ENCODE measurements at places on chromosomes 2 and 18. TPM values are rescaled to one million over a fixed set of nuclear protein-coding genes. Genes with fewer than 3 reads are reported as not detected.

Gene XPO1
- 118 TPM for total RNA-seq

Gene ANKMY1
- 6.9 TPM for total RNA-seq

Gene OTOS
- not detected for total RNA-seq

Gene TSPYL6
- total RNA-seq, result not detected

Gene AQP12B
- not detected for total RNA-seq

Gene ERFE
- total RNA-seq, result 2.0 TPM

Gene INPP5D
- total RNA-seq, result 24.9 TPM

Gene SLC9A2
- total RNA-seq, result 0.07 TPM

Gene GCA
- total RNA-seq, result 7.1 TPM

Gene C1GALT1C1L
- 0.21 TPM for total RNA-seq

Gene RGPD4
- total RNA-seq, result not detected

Gene CYP27C1
- 1.1 TPM for total RNA-seq

Gene GAD1
- total RNA-seq, result not detected

Gene NAT8
- total RNA-seq, result not detected

Gene SERPINB10
- total RNA-seq, result 0.28 TPM

Gene ARHGEF4
- 78.5 TPM for total RNA-seq

Gene CABLES1
- total RNA-seq, result 1.1 TPM

Gene IL36RN
- 11.6 TPM for total RNA-seq

Gene EMILIN2
- total RNA-seq, result 1.1 TPM

Gene HSPE1
- total RNA-seq, result 241 TPM

Gene HOXD12
- not detected for total RNA-seq

Gene ALLC
- total RNA-seq, result not detected

Gene CGREF1
- total RNA-seq, result 0.70 TPM

Gene RTP5
- total RNA-seq, result not detected

Gene USP37
- total RNA-seq, result 6.0 TPM

Gene TXNDC2
- total RNA-seq, result not detected

Gene FABP1
- total RNA-seq, result not detected

Gene FBXO48
- total RNA-seq, result 0.56 TPM

Gene HSBP1L1
- 30.8 TPM for total RNA-seq

Gene KIAA2012
- total RNA-seq, result not detected

Gene NEUROD1
- total RNA-seq, result not detected

Gene POTEF
- total RNA-seq, result not detected

Gene VWC2L
- not detected for total RNA-seq

Gene CBLN2
- total RNA-seq, result not detected

Gene GMCL1
- 6.2 TPM for total RNA-seq

Gene SOX11
- total RNA-seq, result 4.2 TPM

Gene KLHL30
- not detected for total RNA-seq

Gene HMSD
- total RNA-seq, result 1.3 TPM

Gene TAF4B
- total RNA-seq, result 3.8 TPM

Gene PIEZO2
- total RNA-seq, result 0.78 TPM

Gene CPO
- not detected for total RNA-seq

Gene GREB1
- not detected for total RNA-seq

Gene ALPG
- not detected for total RNA-seq

Gene CCDC141
- not detected for total RNA-seq

Gene SERPINB3
- total RNA-seq, result 212 TPM

Gene SLC1A4
- total RNA-seq, result 4.2 TPM

Gene MRPL19
- total RNA-seq, result 66.9 TPM

Gene CDH7
- total RNA-seq, result not detected

Gene ANKRD53
- not detected for total RNA-seq

Gene HAAO
- total RNA-seq, result not detected

Gene C2orf66
- 0.56 TPM for total RNA-seq

Gene ARHGAP25
- 3.9 TPM for total RNA-seq
